ENCODE measurements at places on chromosomes 12 and 14. TPM values are rescaled to one million over a fixed set of nuclear protein-coding genes. Genes with fewer than 3 reads are reported as not detected.

- peak; percentile 44 for DNase-seq
Observed at GRCh38 chr12:75986001-75986746, 45.4 kb downstream of the PHLDA1 start.

- DNase-seq, result no peak
Observed at GRCh38 chr12:114193474-114193873, 212.5 kb downstream of the TBX5 start.

GRCh38 chr12:110776410-110776809 is 33.7 kb upstream of the PPP1CC start:
- DNase-seq, result peak; percentile 20

DNA sequence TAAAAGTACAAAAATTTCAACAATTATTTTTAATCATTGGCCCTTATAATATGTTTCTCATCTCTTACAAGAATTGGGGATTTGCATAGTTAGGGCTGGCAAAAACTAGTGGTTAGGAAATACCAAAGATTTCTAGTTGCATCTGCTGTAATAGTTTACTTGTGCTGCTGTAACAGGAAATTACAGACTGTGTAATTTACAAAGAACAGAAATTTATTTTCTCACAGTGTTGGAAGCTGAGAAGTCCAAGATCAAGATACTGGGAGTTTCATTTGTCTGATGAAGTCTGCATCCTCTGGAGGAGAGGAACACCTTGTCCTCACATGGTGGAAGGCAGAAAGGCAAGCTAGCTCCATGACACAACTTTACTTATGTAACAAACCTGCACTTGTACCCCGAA is 157.0 kb downstream of the FLRT2 start:
- DNase-seq, result no peak

Gene ASPG
- polyA plus RNA-seq, result 11.7 TPM

Gene LRRK2
- polyA plus RNA-seq, result 2.8 TPM

Gene DTX1
- polyA plus RNA-seq, result 9.1 TPM

- peak; percentile 70 for DNase-seq
Observed at GRCh38 chr14:49598485-49599300, at the start of gene LRR1. Gene LRR1 (plus strand): TSS chr14:49598940. CDS start chr14:49599021, 81 bp downstream.

Gene GLS2
- polyA plus RNA-seq, result 1.5 TPM

Gene KRT72
- polyA plus RNA-seq, result 2.0 TPM

- DNase-seq, result no peak
Observed at GRCh38 chr14:29310757-29311156, 544.2 kb downstream of the FOXG1 start.

Gene ZNF384
- 86.3 TPM for polyA plus RNA-seq

DNA sequence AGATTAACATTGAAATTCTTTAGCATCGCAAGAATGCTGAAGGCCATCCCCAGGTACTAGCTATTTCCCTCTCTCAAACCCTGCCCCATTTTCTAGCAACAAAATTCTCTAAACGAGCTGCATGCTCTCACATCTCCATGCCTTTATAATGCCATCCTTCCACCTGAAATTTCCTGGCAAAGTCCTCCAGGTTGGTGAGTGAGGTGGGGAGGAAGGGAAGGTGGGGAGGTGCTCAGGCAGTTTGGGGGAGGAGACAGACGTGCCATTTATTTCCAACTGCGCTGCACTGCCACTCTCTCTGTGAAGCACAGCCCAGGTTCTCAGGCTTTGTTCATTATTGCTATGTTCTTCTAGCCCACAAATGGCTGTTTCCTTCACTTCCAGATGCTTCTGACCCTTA is 208.4 kb downstream of the PAWR start:
- DNase-seq, result no peak

Gene P3H3
- 15.6 TPM for polyA plus RNA-seq

DNA sequence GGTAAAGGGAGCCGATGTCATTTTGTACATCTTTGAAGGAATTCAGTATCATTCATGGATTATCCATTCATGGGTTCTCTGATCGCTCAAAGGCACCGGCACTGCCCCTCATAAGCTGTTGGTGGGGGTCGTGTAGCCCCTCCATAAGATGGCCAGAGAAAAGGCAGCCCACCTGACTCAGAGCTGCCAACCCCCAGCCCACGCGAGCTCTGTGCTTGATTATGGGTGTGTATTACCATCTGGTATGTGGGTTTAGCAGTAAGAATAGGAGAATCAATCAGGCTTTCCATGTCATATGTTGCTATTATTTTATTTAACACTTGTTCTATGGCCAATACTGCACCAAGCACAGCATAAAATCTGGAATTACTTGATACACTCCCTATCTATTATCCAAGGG is 32.1 kb upstream of the AMIGO2 start:
- no peak for DNase-seq

DNA sequence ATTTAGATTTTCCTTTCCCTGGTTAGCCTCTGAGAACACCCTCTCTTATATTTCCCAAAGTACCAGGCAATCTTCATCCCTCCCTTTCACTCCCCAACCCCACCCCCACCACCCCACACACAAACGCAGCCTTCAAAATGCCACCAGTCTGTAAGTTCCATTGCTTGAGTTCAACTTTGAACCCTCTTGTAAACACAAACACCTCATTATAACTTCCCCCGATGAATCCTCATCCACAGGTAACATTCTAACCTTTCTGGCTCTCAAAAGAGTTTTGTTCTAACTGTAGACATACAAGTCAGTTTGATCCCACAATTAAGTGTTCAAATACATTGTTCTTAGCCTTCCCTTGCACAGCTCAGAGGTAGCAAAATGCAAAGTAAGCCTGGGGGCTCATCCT is 199.4 kb upstream of the FOXN3 start:
- no peak for DNase-seq

Gene AJUBA
- polyA plus RNA-seq, result 22.0 TPM

- DNase-seq, result no peak
Observed at GRCh38 chr14:63996625-63997220, 143.9 kb downstream of the SYNE2 start.

GRCh38 chr12:112841906-112842305 is 50.4 kb downstream of the RPH3A start:
- DNase-seq, result no peak
